Activated CD4-positive, alpha-beta T cell treated with anti-CD3 and anti-CD28 coated beads, Interleukin-2, amount 50 U/mL, for 1 hour (primary cell): ENCODE measurements at places on chromosomes 6 and 20.

- no peak for DNase-seq
Measured at GRCh38 chr6:443621-444159, 52.1 kb downstream of the IRF4 start.

GRCh38 chr6:87699576-87699975 lies 2.5 kb downstream of the AKIRIN2 start:
- no peak for DNase-seq

DNA sequence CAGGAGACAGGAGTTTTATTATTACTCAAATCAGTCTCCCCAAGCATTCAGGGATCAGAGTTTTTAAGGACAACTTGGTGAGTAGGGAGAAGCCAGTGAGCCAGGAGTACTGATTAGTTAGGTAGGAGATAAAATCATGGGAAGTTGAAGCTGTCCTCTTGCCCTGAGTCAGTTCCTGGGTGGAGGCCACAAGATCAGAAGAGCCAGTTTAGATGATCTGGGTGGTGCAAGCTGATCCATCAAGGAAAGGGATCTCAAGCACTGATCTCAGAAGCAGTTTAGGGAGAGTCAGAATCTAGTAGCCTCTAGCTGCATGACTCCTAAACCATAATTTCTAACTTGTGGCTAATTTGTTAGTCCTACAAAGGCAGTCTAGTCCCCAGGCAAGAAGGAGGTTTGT lies 706.5 kb upstream of the MAP3K7 start:
- no peak for DNase-seq

DNA sequence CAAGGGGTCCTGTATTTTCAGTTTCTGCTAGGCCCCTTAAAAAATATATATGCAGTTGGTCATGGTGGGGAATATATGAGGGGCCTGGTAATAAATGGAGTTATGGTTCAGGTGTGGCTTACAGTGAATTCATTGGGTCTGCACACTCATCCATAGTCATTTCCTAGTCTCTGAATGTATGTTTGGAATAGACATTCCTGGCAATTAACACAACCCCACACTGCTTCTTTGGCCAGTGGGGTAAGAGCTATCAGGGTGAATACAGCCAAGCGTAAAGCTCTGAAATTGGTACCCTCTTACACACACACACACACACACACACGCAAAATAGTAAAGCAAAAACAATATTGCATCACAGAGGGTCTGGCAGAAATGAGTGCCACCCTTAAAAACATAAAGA lies 56.5 kb downstream of the QRSL1 start:
- DNase-seq = no peak

GRCh38 chr20:49853640-49854039 lies 41.0 kb downstream of the SLC9A8 start:
- no peak for DNase-seq

- no peak for DNase-seq
Measured at GRCh38 chr20:59004763-59005522, 2.1 kb downstream of the CTSZ start.

DNA sequence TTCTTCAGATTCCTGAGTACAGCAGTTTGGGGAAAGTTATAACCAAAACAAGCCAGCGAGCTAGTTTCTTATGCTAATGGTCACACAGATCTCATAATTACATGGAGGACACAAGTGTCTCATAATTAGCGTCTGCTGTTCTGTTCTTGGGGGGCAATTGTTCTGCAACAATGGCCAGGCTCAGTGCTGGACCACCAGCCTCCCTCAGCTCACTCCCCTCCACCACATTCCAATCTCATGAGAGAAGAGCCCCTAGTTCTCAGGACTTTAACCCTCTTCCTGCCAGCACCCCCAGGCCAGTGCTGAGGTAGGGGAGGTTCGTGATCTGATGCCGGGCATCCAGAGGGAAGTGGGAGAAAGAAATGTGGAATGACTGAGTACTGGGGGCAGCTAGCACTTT lies 20.2 kb upstream of the TOX2 start:
- no peak for DNase-seq

DNA sequence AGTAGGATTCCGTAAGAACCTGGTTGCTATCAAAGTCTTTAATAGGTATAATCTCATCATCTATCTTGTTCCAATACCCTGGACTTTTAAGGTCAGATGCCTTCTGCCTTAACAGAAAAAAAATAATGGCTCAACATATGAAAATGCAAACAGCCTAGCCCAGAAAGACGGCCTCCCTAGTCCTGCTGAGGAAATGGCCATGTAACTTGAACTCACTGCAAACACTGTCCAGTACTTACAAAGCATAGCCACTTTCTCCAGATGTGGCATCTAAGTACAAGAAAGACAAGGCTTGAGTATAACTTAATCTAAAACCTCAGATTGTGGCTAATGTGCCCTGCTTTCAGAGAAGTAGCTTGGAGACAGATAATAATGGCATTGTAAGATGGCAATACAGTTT lies 26.5 kb downstream of the FASTKD5 start:
- DNase-seq = no peak
